ENCODE measurements at places on chromosomes 1 and 21.

GRCh38 chr1:73065339-73066041 lies 783.2 kb upstream of the NEGR1 start:
- DNase-seq = no peak

- DNase-seq = no peak
Observed at GRCh38 chr1:212283741-212284140, 1.5 kb upstream of the PPP2R5A start.

DNA sequence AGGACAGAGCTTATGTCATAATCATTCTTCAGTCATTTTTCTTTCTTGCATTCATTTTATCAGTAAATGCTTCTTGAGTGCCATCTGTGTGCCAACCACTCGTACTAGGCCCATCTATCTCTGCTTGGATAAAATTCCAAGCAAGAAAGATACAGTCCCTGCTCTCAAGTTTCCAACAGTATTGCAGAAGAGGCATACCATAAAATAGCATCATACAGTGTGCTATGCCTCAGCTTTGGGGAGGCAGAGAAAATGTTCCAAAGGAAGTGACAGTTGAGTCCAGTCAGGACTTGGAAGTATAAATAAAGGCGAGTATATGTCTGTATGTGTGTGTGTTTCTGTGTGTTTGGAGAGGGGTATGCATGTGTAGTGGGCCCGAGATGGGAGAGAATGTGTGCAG lies 113.4 kb upstream of the HOOK1 start:
- DNase-seq = no peak

DNA sequence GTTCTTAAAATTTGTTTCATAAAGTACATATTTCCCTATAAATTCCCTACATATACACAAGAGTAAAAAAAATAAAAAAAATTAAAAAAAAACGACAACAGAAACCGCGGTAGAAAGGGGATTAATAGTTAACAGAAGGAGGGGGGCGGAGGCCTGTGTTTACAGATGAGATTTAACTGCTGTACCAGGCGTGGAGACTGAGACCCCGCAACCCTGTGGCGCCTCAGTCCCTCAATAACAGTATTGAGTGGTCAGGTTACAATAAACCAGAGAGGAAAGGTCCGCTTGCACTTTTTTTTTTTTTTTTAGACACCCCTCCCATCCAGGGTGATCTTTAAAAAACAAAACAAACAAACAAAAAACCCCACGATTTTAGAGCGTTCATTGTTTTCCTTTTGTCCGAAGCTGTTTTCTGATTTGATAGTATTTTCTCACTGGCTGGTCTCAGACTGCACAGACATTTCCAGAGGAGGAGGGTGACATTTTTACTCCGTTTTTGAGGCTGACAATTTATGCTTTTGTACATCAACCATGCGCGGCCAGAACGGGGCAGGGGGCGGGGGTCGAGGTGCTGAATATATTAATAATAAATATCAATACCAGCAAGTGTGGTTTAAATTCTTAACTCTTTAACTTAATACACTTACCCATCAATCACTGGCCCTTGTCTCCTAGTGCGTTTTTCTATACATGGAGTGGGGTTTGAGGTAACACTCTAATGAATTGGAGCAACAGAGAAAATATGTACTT lies 1223.9 kb downstream of the BRINP3 start:
- DNase-seq = no peak

GRCh38 chr1:19483261-19483660 lies 2.1 kb downstream of the CAPZB start:
- no peak for DNase-seq

GRCh38 chr1:212608392-212608958 lies at the start of gene ATF3:
ATF3 (plus strand) TSS chr1:212608761; CDS start chr1:212615022, 6,261 bp downstream.
- DNase-seq = peak; percentile 94

DNA sequence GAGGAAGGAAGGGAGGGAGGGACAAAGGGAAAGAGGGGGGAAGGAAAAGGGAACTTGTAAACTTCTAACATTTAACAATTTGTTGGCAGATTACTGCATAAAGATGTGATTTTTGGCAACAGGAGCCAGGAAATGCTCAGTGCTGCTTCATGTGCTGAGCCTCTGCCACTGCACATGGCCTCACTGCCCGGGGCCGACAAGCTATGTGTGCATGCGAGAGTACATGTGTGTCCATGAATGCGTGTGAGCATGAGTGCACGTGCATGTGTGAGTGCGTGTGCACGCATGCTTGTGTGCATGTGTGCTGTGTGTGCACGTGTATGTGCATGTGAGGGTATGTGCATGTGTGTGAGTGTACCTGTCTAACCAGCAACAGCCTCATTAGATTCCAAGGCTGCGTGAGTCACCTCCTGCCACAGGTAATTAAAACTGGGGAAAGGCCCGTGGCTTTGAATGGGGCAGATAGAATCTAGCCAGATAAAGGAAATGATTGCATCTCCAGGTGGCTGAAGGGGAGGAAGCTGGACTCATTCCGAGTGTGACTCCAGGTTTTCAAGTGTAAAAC lies 41.4 kb upstream of the TSPEAR start:
- DNase-seq = no peak

- no peak for DNase-seq
Observed at GRCh38 chr1:153495536-153495935, 35.1 kb upstream of the S100A7 start.

- DNase-seq = peak; percentile 17
Observed at GRCh38 chr1:108560189-108560873, 431 bp downstream of the EEIG2 start.

DNA sequence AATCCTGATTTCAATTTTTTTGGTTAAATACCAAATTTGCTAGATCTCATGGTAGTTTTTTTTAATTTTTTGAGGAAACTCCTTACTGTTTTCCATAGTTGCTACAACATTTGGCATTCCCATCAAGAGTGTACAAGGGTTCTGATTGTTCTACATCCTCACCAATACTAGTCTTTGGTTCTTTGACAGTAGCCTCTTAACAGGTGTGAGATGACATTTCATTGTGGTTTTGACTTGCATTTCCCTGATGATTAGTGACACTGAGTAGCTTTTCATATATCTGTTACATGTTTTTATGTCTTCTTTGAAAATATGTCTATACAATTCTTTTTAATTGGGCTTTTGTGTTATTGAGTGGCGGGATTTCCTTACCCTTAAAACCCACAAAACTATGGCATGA lies 20.9 kb upstream of the RGS13 start:
- DNase-seq = no peak

GRCh38 chr1:84792421-84792820 lies 100.6 kb downstream of the LPAR3 start:
- DNase-seq = no peak

- no peak for DNase-seq
Observed at GRCh38 chr1:8113262-8114220, 87.4 kb upstream of the ERRFI1 start.

Data from A549 (cell line).